ENCODE measurements at places on chromosomes 4 and X.

DNA sequence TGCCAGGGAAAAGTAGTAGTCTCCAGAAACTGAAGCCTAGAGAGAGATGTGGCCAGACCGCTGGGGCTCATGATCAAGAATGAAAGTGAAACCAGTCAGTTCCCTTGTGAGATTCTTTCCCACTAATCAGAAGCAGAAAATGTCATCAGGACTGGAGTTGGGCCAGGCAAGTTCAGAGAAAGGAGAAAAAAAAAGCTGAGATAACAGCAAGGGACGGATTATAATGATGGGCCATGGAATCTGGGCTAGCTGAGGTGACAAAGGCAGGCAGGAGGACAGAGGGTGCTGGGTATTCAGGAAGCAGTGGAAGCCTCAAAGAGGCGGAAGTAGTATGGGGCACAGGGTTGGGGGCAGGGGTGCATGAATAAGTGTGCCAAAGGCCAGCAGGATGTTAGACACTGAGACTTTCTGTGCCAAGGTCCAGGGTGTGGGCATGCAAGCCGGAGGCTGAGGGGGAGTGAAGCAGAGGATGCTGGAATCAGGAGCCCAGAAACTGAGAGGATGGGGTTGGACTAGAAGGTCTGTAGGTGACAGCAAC, 2.5 kb downstream of the CXorf38 start:
- no peak for DNase-seq

DNA sequence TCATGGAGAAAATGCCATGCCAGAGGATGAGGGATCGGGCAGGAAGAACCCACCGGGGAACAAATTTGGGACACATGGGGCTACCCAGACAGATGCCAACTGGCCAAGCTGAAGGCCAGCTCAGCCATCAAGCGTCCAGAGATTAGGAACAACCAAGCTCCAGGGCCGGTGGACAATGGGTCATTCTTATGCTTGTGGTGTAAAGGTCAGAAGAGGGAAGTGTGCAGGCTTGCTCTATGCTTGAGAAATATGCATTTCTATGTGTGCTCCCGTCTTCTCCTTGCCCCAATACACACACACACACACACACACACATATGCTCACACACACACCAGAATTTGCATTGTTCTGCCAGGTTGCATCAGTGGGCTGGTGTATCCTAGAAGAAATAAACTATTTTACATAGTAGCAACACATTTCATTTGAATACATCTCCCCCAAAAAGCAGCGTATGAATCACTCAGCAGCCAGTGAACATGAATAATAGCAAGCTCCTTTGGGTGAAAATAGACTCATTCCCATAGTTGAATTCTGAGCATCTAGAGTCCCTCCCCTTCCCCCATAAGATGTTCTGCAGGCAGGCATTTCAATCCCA, 201.9 kb upstream of the PPARGC1A start:
- DNase-seq, result no peak

DNA sequence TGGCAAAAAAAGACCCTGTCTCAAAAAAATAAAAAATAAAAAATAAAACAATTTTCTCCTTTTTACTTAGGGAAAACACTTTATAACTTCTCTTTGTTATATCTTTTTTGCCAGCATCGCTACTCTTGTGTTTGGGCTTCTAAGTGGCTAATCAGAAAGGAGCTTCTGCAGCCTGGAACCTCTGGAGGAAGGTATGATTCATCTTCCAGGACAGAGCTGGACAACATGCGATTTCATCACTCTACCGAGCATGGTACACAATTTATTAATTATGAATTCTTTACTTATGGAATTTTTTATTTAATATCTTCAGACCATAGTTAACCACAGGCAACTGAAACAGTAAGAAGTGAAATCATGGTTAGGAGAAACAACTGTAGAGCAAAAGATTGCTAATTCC, 1254.3 kb upstream of the AGA start:
- no peak for DNase-seq

DNA sequence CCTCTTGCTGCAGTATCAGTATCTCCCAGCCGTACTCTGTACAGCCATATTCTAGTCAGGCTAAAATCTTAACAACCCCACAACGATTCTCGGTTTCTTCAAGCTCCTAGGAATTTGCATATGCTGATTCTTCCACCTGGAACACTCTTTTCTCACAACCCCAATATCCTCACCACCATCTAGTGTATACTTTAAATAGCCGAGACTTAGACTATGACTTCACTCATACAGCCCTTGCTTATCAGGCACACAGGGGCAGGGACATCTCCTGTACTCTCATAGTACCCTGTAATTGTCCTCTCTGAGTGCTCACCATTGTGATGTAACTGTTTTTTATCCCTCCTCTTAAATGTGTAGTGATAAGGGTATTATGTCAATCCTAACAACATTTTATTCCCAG, 2126.4 kb upstream of the TENM3 start:
- no peak for DNase-seq

- no peak for DNase-seq
Measured at GRCh38 chrX:38175139-38175538, 45.5 kb downstream of the SRPX start.

DNA sequence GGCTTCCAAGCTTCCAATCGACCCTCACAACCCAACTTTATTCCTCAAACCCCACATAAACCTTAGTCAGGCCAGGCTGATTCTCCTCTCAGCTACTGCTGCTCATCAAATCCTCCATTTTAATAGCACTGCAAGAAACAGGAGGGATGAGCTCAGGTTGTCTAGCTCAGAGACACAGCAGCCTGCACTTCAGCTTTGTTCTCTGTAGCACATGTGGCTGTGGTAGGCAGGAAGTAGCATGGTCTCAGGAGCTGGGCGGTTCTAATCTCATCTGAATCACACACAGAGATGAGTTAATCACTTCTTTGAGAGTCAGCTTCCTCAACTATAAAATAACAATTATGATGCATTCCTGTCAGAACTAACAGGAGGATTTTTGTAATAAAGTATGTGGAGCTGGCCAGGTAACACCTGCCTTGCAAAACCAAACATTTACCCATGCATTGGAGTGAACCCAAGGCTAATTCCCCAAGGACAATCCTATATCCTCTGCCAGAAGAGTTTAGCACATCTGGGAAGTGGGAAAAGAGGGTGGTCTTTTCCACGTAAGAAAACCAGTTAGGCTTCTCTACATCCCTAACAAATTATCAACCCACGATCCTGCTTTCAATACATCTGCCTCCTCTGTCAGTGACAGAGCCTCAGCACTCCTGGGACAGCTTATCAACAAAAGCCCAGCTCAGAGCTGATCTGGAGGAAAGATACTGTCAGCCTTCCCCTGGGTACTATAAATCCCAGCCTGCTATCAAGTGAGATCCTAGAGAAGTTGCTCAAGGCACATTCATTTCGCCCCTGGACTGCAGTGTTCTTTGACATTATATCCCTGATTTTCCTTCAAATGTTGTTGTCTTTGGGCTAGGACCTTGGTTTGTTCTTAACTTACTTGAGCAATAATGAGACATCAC, 32.8 kb downstream of the ELOVL6 start:
- DNase-seq, result no peak

- DNase-seq, result no peak
Measured at GRCh38 chrX:9378980-9379696, 85.7 kb upstream of the TBL1X start.

DNA sequence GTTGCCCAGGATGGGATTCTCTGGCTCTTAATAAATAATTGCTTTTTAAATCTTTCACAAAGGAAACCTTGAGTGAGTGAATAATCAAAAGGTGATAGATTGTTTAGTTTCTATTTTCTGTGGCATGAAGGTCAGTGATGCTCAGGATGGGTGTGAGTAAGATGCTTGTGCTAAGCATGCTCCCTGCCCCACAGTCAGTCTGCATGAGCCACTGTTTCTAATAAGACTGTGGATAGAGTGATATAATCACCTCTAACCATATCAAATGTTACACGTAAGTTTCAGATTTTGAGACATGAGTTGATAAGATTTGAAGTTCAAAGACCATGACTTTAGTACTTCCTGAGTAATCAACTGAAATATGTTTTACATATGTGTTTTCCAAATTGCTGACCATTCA, 2.7 kb upstream of the GAGE10 start:
- DNase-seq, result no peak

DNA sequence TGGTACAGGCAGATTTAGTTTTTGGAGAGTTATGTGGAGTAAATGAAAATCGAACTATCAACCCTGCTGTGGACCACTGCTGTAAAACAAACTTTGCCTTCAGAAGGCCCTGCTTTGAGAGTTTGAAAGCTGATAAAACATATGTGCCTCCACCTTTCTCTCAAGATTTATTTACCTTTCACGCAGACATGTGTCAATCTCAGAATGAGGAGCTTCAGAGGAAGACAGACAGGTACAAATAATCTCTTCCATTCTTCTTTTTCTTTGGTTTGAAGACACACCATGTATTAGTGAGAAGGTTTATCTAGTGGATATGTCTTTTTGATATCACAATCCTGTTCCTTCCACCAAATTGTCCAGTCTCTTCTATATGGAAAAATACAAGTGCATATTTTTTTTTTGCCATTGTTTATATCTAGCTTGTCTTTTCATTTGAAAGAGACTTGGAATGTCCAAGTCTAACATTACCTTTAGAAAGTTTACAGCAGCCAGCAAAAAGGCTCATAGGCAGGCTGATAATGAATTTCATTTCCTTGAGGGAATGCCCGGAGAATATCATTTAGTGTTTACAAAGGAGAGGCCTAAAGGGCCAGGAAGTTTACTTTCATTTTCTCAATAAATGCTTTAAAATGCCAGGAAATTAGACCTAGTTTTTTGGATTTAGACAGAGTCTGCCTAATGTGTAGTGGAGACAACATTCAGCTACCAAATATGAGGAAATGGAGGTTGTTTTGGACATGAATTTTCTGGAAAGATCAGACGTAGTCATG, 18.6 kb downstream of the AFM start:
- no peak for DNase-seq

- DNase-seq, result no peak
Measured at GRCh38 chr4:155900381-155900780, 3.1 kb upstream of the TDO2 start.

GRCh38 chr4:145939441-145939750, 773 bp upstream of the ZNF827 start:
- DNase-seq, result no peak

DNA sequence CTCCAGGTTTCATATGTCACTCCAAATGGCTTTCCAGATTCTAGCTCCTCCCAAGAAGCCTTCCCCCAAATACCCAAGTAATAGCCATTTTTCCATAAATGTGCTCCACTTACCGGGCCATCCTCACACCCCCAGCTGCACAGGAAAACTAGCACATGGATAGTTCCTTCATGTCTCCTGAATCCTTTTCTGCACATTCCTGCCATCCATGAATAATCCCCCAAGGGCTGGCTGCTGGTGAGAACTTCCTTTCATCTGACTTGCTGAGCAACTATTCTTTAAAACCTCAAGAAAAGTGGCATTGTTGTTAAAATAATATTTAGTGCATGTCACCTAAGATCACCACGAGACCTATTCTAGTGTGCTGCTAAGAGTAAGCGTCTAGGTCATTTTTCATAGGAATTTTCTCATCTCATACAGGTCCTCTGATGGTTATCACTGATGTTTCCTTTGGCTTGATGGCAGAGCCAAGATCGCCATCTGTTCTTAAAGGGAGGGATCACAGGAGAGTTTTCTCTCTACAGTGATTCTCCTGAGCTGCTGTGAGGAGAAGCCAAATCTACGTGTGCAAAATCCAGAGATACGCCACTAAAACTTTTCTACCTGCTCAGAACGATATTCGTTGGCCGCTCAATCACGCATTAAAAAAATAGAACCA, 71.3 kb downstream of the MAP3K15 start:
- DNase-seq, result no peak

- no peak for DNase-seq
Measured at GRCh38 chr4:44421330-44422065, 27.1 kb downstream of the KCTD8 start.

DNA sequence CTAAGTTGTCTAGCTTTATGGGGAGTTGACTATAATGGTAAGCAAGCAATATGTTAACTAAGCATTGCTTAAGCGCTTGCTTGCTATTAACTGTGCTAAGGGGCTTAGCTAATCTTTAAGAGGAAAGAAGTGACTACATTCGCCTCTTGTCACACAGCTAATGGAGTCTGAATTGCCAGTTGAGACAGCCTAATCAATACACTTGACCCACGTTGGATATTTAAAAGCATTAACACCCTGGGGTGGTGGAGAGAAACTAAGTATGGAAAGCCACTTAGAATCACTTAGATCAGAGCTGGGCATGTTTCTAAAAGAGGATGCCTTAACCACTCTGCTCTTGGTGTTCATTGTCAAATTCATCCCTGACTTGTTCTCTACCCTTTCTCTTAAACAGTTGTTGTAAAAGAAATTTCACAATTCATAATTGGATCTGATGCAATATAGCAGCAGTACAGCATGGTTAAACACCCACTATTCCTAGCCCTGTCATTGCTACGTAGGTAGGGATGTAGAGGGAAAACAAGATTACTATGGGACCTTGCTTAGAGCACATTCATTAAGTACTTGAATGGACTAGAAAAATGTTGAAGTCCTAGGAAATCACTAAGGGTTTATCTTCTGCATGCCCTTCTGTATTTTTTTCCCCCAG, 3.5 kb downstream of the ZAR1 start:
- no peak for DNase-seq

DNA sequence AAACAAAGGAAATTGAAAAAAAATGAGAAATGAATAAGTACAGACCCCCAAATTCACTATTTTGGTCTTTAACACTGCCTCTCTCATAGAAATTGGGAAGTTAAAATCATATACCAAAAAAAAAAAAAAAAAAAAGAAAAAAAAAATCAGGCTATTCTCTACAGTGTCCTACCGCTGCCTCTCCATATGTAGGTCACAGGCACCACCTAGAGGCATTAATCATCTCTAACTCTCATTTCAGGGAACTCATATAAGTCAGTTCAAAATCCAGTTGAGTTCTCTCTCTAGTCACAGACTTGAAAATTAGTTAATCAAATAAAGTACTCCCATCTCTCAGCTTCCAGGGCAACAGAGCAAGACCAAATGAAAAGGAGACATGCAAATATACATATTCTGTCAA, 47.9 kb downstream of the COX18 start:
- DNase-seq, result no peak

GRCh38 chrX:17081511-17081910, 135.1 kb downstream of the REPS2 start:
- DNase-seq, result no peak

- DNase-seq, result no peak
Measured at GRCh38 chr4:158444621-158445020, 77.1 kb upstream of the RXFP1 start.

GRCh38 chrX:140431521-140431920, 73.3 kb downstream of the SOX3 start:
- no peak for DNase-seq
